ENCODE measurements at places on chromosomes 16 and 17.

- no peak for DNase-seq
Measured at GRCh38 chr17:8692916-8693315, 51.7 kb downstream of the CCDC42 start.

DNA sequence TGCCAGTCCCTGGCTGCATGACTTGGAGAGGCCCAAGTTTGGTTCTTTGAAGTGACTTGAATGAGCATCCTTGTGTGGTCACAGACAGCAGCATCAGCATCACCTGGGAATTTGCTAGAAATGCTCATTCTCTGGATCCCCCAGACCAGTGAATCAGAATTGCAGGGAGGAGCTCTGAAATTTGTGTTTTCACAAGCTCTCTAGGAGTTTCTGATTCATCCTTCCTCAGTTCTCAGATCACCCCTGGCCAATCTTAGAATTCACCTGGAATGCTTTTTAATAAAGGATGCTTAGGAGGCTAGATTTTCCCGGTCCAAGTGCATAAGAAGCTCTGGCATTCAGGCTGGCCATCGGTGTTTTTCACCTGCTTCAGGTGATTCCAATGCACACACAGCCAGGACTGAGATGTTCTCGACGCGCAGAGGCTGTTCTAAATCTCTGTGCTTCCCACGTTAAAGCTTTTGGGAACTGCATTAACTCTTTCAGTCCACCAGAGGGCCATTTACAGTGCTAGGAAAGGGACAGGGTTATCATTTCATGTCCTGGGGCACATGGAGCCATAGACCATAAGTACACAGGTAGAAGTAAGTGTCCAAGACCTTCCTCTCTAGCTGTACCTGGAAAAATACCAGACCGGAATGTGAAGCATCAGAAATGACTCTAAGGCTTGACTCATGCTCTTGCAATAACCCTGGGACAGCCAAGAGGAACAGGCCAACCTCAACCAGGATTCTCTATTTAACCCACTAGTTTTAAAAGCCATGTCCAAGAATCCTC is 85.7 kb upstream of the XYLT1 start:
- DNase-seq = no peak

DNA sequence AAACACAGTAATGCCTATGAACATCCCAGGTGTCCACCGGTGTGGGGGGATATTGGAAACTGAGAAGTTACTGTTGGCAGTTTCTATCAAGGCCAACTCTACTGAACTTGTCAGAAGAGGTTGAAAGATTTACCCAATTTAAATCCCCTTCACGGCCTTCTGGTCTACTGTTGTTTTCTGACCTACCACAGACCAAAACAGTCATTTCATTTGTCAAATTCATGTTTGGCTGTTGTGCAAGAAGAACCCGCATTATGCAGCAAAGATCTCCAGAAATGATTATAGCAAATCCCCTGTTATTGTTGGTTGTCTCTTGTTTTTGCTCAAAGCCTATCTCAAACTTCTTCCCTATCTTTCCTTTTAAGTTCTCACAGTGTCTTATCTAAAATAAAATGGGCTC is 73.1 kb upstream of the MAF start:
- no peak for DNase-seq

DNA sequence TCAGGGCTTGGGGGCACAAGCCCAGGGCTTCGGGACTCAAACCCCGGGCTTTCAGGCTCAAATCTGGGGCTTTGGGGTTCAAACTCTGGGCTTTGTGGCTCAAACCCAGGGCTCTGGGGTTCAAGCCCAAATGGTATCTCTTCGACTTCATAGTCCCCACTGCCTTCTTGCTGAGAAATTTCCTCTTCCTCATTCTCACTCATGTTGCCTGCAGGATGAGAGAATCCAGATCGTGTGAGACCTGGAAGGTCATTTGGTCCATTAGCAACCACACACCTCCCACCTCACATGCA is 576 bp downstream of the ZNF768 start:
- DNase-seq = no peak

GRCh38 chr16:89000207-89000959 is 23.4 kb upstream of the CBFA2T3 start:
- DNase-seq = no peak

DNA sequence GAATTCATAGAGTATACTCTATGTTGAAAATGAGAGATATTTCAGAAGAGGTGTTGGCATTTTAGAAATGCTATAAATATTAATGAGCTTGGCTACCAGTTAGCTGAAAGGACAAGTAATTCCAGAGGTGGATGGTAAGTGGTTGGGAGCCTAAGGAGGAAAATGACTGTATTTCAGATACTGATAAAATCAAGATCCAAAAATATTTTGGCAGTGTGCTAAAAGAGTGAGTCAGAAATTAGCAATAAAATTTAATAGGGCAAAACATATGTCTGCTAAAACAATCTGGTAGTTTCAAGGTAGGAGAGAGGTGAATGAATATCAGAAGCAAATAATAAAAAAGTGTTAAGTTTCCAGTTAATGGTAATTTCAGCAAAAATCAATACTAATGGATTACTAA is 1287.9 kb downstream of the CDH8 start:
- no peak for DNase-seq

DNA sequence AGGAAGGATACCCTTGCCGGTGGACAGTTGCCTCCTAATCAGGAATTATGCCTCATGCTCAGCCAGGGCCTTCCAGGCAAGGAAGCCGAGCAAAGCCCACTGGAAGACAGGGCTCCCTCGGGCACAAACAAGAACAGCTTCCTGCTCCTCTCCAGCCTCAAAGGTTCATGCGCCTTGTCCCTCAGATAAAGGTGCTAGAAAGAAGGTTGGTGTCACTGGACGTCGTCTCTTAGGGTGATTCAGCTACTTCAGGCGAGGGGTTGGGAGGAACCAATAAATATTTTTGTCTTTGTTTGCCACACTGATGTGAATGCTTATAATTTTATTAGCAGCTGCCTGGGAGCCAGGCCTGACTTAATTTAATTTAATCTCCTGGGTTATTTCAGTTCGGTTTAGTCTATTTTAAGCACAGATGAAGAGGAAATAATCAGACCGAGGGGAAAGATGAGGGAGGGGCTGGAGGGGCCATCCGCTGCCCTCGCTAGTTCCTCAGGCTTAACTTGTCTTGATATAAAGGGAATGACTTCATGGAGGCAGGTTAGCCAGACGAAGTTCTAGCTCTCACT is 171.8 kb upstream of the CACNG5 start:
- DNase-seq = no peak

DNA sequence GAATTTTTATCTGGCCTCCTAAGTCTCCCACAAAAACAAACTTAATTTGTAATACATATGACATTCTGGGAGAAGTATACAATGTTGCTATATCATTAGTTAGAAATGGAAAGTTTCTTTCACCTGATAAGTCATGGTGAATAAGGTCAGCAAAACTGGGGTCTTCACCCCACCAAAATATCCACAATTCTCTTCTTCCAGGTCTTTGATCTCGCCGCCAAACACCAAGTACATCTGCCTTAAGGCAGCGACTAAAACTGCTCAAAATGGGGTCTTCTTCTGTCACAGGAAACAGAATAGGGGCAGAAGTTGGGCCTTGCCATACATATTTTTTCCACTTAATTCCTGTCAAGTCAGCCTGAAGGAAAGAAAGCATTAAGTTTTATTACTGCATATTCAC is 2.1 kb downstream of the MED13 start:
- no peak for DNase-seq

GRCh38 chr17:64385187-64386083 is 5.2 kb downstream of the PECAM1 start:
- peak; percentile 63 for DNase-seq

DNA sequence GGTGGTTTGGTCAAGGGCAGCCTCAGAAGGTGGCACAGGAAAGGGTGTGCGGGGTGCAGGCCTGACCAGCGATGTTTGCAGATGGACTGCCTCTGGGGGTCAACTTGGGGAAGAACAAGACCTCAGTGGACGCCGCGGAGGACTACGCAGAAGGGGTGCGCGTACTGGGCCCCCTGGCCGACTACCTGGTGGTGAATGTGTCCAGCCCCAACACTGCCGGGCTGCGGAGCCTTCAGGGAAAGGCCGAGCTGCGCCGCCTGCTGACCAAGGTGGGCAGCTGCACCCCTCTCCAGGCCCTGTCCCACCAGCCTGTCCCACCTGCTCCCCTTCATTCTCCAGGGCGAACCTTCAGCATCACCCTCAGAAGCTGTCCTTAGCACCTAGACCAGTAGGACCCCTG is 12.5 kb downstream of the DHODH start:
- DNase-seq = no peak

DNA sequence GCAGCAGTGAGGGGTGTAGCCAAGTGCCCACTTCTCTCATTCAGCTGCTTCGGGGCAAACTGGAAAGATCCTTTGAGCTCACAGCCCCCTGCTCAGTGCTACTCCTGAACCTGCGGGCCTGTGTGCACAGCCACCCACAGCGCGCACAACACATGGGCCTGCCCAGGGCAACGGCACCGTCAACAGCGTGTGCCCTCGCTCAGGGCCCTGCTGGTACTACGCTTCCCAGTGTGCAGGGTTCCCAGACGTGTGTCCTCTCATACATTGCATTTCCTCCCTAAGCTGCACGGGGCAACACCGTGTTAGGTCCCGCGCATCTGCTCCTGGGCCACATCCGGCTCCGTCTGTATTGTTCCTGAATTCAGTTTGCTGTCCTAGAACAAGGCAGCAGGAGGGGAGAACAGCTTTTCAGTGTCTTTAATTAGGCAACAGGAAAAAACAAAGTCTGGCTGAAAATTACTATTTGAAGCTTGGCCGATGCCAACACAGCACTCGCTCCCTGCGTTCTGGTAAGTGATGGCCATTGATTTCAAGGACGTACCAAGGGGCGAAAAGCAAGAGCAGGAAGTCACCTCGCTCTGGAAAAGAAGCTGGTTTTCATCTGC is 15.2 kb downstream of the MRM3 start:
- DNase-seq = peak; percentile 36

Measured in psoas muscle (tissue), 8 donors.